NCI-H2171 (cell line): ENCODE measurements at places on chromosomes 3 and 15.

GRCh38 chr3:100725935-100726513 is 16.7 kb downstream of the TFG start:
- DNase-seq = no peak

DNA sequence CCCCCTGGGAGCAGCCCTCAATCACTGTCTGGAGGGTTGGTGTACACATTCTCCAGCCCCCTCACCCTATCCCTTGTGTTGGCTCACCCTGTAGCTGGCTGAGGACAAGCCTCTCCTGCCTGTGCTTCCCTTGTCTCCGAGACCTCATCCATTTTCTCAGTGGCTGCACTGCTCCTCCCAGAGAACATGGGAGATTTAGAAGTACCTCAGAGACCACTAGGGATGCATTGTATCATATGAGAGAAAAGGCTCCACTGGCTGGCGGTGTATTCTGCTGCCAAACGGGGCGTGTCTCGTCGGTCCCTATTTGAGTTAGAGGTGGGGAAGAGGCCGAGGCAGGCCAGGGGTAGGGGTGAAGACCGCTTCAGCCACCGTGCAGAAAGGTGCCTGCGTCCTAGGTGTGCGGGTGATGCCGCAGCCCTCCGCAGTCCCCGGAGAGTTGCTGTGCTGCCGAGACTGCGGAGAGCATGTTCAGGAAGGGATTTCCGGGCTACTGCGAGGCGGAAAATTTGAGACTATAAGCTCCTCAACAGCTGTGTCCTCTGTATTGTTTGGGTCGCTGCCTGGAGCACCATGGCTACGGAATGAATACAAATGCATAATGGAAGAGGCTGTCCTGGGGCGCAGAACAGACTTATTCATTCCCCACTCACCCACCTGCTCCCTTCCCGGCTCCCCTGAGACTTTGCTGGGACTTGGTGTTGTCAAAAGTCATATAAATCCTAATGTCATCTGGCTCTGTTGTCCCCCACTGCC is 43.8 kb downstream of the SPSB4 start:
- peak; percentile 93 for DNase-seq

DNA sequence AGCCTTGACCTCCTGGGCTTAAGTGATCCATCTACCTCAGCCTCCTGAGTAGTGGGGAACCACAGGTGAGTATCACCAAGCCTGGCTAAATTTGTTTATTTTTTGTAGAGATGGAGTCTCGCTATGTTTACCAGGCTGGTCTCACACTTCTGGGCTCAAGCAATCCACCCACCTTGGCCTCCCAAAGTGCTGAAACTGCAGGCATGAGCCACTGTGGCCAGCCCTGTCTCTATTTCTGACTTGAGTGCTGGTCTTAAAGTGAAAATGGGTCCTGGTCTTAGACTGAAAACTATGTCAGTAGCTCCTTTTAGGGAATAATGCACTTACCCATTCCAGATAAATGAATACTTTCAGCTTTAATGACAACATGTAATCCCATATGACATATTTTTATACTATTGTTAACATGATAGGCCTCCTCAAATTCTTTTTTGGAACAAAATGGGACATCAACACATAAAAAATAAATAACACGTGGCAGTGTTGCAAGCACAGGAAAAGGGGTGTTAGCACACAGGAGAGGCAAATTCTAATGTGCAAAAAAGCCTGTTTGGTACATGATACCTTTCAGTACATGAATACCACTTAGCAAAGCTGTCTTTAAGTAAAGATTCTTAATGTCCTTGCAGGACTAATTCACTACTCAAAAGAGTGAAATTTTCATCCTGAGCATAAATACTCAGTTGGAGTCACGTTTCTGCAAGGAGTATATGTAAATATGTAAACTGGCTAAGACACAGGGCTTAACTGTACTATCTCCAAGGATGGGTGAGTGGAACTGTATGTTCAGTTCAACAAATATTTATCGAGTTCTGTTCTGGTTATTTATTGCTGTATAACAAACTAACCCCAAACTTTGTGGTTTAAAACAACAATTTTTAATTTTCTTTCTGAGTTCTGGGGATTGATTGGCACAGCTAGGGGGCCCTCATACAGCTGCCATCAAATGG is 194.7 kb downstream of the NR1D2 start:
- no peak for DNase-seq

GRCh38 chr3:9552252-9552999 is 1.2 kb downstream of the LHFPL4 start:
- no peak for DNase-seq

- DNase-seq = no peak
Measured at GRCh38 chr15:49309889-49310288, 113.2 kb upstream of the FGF7 start.

GRCh38 chr3:164393171-164393570 is 685.1 kb downstream of the SI start:
- no peak for DNase-seq

GRCh38 chr15:63913336-63913735 is 79.6 kb upstream of the HERC1 start:
- no peak for DNase-seq

DNA sequence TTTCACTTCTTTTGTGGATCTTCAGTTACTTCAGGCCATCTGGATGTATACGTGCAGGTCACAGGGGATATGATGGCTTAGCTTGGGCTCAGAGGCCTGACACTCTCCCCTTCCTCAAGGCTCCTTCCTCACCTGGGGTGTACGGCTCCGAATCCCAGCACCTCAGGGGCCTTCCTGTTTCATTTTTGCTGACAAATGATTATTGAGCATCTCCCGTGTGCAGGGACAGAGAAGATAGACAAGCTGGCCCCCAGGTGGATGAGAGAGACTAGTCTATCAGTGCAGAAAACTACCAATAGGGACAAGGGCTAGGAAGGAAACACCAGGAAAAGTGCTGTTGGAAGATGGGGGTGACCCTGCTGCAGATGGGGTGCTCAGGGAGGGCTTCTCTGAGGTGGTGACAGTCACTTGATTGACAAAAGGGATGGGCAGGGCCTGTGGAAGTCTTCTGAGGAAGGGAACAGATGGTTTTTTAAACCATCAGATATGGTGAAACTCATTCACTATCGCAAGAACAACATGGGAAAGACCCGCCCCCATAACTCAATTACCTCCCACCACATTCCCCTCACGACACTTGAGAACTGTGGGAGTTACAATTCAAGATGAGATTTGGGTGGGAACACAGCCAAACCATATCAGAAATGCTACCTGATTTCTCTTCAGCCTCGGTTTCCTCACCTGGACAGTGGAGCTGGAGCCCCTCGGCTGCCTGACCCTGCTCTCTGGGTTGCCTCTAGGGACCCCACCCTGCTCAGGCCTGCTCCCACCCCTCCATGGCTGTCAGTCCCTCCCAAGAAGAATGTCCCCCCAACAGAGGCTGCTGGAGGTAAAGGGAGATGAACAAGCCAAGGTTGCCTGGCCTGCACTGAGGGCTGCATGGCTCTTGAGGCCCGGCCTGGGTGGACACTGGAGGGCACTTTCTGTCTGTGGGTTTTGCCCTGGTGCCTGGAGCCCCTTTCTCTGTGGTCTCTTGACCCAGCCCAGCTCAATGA is 37.2 kb upstream of the ACAD9 start:
- no peak for DNase-seq

DNA sequence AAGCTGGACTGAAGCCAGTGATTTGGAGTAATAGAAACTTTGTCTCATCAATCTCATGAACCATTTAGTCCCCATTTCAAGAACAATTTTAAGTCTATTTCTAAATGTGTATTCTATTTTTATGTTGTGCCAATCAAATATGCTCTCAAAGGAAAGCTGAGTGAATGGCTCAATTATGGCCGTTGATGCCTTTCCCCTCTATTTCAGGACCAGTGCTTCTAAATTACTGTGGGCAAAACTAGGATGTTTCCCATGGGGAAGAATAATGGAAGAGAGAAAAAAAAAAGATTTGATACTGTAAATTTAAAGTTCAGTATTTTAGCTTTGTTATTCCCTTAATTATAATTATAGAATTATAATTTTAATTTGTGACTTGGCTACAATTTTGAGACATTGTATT is 110.1 kb downstream of the CADM2 start:
- DNase-seq = no peak

GRCh38 chr3:72127844-72128243 is 342.9 kb upstream of the PROK2 start:
- DNase-seq = no peak

DNA sequence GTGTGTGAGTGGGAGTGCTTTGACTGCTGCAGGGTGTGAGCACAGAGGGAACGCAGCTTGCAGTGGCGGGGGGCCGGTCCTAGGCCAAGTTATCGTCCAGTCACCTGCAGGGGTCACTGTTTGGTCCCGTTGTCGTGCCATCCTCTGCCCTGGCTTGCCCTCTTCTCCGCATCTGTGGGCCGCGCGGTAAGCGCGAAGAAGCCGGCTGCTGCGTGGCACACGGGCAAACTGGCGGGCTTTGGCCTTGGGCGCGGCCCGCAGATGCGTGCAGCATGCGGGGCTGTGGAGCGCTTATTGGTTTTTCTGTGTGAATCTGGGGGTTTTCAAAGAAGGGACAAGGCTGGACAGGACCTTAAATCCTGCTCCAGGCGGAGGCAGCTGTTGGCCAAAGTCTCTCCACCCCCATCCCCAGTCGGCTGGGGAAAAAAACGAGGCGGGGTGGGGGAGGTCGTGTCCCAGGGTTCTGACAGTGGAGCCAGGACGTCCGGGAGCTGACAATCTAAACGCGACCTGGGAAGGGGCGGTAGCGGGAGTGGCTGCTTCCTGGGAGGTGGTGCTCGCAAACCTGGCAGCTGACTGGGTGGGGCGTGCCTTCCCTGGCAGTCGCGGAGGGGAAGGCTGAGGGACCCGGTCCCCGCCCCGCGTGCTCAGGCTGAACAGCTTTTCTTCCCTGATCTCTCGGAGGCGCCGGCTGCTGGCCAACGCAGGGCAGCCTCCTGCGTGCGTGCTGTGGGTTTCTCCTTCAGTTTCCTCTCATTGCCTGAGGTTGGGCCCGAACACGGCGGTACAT is 39.7 kb upstream of the VEPH1 start:
- peak; percentile 83 for DNase-seq
